ENCODE measurements at places on chromosomes 16 and 17. TPM values are rescaled to one million over a fixed set of nuclear protein-coding genes. Genes with fewer than 3 reads are reported as not detected.

DNA sequence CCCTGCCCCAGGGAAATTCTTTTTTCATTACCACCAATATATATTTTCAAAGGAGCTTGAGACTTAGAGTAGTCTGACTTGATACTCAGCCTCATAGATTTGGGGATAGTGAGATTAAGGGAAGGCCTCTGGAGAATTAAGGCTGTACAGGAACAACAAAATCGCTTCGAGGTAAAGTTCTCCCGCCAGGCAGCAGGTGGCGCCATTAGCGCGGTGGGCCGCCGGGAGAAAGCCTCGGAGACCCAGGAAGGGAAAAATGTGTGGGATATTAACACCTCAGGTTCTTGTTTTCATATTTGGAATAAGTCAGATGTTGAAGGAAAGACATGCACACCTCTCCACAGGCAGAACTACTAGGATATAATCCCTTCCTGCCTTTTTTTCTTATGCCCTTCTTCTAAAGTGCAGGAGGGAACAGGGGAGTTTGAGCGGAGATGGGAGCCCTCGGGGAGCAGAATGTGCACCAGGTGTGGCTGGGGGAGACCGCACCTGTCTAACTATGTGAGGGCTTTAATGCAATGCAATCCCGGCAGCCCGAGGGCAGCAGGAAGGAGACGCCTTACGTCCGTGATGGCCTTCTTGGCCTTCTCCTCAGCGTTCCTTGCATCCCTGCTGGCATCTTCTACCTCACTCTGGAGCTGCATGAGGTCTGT, 25.9 kb downstream of the MYH3 start:
- no peak for DNase-seq

DNA sequence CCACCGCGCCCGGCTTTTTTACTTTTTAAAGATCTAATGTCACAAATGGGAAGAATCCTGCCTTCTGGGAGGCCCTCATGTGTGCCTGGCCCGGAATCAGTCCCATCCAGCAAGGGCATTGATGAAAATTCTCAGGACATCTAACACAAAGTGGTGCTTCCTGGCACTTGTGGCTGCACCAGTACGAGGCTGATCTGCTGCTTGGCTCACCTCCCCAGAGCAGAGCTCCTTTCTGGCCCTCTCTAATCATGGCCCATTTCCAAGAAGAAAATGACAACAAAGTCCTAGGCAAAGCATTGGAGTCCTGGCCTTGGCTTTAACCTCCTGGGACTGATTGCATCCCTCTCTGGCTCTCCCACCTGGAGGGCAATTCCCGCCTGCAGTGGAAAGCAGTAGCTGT, 50.7 kb upstream of the SIAH1 start:
- no peak for DNase-seq

DNA sequence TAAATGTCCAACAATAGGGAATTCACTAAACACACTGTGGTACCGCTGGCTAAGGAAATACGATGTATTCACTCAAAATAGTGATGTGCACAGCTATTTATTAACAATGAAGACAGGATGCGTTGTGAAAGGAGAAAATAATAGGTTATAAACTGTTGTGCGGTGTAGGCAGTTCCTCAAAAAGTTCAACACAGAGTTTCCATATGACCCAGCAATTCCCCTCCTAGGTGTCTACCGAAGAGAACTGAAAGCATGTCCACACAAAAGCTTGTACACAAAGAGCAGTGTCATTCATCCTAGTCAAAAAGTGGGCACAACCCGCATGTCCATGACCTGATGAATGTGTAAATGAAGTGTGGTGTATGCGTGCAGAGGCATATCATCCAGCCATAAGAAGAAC, 1.2 kb upstream of the CES1 start:
- DNase-seq, result no peak

GRCh38 chr16:84841787-84842300, 22.1 kb downstream of the CRISPLD2 start:
- no peak for DNase-seq

- DNase-seq, result no peak
Measured at GRCh38 chr16:30184096-30184890, 891 bp downstream of the CORO1A start.

- DNase-seq, result no peak
Measured at GRCh38 chr16:5557966-5558365, 460.4 kb upstream of the EEF2KMT start.

Gene STAC2
- total RNA-seq, result under 0.01 TPM

All from fibroblast of lung (primary cell).